ENCODE measurements at places on chromosomes 12 and 14.

DNA sequence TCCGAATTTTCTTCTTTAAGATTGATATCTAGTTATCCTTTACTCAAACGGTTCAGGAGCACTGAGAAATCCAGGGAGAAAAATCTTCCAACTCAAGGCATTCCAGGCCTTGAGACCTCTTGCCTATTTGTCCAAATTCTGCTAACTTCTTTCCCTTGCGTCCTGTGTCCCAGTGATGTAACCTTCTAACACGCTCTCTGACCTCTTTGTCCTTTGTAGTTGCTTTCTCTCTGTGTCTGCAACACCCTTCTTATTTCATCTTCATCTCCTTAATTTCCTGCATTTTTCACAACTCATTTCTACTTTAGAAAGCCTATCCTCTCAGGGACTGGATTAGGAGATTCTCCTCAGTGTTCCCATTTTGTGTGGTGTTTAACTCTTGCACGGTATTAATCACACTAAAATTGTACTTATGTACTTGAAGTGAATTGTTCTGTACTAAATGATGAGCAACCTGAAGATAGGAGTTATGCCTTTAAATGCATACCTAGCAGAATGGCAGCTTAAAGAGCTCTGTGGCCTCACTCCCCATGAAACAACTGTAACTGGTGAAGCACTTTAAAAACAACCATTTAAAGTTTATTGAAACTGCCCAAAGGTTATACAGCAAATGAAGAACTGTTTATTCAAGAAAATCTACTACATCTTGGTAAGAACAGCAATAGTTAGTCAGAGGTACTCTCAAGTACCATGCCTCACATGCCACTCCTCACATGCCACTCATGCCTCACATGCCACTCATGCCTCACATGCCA is 7.4 kb upstream of the SNAPC1 start:
- DNase-seq: no peak

GRCh38 chr14:53368066-53368465 is 214.9 kb upstream of the DDHD1 start:
- no peak for DNase-seq

DNA sequence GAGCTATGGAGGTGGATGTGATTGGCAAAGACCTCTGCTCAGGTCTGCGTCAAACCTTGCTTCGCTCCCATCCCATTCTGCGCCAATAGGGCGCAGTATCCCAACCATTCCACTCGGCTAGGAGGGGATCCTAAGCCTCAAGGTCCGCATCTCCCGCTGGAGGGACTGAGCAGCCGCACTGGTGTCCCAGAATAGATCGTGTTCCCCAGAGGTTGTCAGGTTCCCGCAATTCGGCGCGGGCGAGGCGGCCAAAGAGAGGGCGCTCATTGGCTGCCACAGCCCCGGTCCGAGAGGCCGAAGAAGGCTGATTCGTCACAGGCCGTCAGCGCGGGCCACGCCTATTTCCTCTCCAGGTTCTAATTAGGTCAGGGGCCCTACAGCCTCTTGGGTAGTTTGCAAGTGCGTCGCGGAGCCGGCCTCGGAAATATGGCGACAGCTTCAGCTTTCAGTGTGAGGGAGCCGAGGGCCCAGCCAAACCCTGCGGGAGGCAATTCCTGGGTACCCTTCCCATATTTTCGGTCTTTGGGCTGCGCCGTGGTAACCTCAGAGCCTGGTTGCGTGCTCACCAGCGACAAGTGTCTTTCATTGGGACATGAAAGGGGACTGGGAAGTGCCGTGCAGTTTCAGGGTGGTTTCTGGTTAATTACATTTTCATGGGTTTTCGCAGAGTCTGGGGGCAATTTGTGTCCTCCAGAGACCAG is 5.0 kb downstream of the OR10AD1 start:
- DNase-seq: peak; percentile 92

DNA sequence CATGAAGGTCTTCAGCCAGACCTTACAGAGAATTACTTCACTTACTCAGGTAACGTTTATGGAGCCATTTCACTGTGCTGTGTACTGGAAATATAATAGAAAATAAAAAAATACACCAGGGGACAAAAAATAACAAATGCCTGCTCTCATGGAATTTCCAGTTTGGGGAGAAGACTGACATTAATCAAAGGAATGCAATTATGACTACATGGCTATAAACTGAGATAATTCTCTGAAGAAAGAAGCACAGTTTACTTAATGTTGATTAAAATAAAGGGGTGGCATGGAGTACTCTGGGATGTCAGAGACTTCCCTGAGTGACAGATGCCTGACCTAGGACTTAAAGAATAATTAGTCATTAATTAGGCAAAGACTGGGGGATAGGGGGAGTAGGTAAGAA is 59.0 kb downstream of the DENND5B start:
- no peak for DNase-seq

GRCh38 chr12:304805-305204 is 42.2 kb upstream of the SLC6A13 start:
- no peak for DNase-seq

- DNase-seq: no peak
Measured at GRCh38 chr14:72880820-72881219, 13.1 kb downstream of the DPF3 start.

GRCh38 chr12:1498199-1498740 is 96.1 kb downstream of the FBXL14 start:
- DNase-seq: no peak

- DNase-seq: no peak
Measured at GRCh38 chr12:49809906-49810389, 18.3 kb downstream of the NCKAP5L start.

DNA sequence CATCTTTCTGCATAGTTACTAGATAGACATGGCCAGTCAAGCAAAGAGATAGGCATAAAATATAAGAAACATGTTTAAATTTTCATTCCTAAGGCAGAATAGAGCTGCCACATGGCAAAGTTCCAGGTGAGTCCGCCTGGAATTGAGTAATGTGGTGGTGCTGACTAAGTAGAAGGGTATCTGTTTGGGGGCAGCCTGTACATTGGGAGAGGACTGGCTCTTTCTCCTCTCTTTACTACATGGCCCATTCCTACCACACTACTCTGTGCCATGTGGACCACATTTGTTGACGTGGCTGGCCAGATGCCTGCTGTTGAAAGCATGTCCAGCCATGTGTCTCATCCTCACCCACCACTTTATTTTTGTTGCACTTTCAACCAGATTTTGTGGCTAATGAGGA is 354.0 kb downstream of the ETNK1 start:
- peak; percentile 61 for DNase-seq

GRCh38 chr12:14135996-14136395 is 154.6 kb upstream of the GRIN2B start:
- no peak for DNase-seq

- DNase-seq: no peak
Measured at GRCh38 chr12:111581434-111582132, 17.5 kb downstream of the ATXN2 start.

GRCh38 chr14:86824167-86824566 is 1168.8 kb downstream of the GALC start:
- no peak for DNase-seq

- DNase-seq: no peak
Measured at GRCh38 chr12:122949816-122950675, 16.2 kb downstream of the ABCB9 start.

DNA sequence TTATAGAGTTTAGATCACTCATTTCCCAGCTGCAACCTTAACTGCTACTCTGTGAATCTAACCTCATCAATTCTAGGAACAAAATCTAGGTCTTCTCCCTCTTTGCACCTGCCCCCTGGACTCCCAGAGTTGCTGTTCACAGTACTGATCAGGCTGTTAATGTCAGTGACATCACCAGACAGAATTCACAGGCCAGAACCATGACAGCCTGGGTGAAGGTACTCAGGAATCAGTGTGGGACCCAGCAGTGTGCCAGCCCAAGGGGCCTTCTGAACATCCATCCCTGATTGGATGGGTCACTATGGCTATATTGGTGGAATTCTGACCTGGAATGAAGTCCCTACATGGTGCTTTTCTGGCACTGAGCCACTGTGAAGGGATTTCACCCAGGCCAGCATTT is 72.8 kb downstream of the CLMN start:
- DNase-seq: no peak

Measured in Daoy (cell line).